ENCODE measurements at places on chromosomes 7 and 10.

- no peak for DNase-seq
These were observed 170.5 kb upstream of the KLF6 start for GRCh38 chr10:3955493-3955892.

- DNase-seq = no peak
These were observed 54.8 kb upstream of the CACUL1 start for GRCh38 chr10:118809357-118810220.

DNA sequence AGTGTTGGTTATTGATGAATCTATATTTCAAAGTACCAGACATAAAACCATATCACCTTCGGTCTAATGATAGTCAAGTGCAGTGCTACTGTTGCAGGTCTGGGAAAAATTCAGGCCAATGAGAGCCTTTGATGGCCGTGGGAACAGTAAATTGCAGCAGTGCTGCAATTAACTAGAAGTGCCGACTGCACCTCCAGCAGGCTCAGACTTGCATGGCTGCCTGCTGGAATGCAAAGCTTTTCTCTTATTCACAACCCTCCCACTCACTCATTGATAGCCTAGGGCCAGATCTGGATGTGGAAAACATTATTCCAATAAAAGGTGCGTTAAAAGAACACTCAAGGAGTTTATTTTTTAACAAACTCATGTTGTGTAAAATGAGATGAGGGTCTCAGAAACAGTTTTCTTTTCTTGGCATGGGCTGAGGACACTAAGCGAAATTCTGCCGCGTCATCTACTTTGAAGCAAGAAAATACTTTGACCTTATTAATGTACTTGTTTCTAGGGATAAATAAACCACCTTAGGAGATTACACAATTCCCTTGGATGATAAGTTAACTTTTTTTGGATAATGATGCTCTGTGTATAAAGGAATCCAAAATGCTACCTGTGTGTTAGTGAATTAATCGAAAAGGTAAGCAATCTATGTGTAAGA, 17.1 kb downstream of the PLXDC2 start:
- DNase-seq = no peak

GRCh38 chr7:123154231-123154860, 45.4 kb downstream of the SLC13A1 start:
- DNase-seq = no peak

DNA sequence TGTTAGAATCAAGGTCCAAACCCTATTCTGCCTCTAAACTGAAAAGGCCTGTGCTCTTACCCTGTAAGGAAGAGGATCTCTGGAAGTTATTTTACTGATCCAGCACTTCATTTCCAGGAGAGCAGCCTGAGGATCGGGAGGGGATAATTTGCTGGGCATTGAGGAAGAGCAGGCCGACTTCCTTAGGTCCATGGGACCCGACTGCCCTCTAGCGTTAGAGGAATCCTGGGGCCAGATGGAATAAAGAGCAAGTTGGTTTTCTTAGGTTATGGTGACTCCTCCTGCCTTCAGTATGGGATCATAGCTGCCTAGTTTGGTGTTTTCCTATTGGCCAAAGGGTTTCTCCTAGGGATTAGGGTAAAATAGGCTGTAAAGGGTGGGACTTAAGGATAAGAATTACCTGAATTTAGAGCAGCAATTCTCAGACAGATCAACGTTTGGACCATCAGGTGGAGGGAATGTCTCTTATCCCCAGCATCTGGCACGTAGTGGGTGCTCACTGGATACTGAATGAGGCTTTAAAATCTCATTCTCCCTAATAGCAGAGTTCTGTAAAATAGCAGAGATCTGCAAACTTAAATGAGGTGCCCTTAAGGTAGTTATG, 40.0 kb upstream of the SORBS1 start:
- no peak for DNase-seq

DNA sequence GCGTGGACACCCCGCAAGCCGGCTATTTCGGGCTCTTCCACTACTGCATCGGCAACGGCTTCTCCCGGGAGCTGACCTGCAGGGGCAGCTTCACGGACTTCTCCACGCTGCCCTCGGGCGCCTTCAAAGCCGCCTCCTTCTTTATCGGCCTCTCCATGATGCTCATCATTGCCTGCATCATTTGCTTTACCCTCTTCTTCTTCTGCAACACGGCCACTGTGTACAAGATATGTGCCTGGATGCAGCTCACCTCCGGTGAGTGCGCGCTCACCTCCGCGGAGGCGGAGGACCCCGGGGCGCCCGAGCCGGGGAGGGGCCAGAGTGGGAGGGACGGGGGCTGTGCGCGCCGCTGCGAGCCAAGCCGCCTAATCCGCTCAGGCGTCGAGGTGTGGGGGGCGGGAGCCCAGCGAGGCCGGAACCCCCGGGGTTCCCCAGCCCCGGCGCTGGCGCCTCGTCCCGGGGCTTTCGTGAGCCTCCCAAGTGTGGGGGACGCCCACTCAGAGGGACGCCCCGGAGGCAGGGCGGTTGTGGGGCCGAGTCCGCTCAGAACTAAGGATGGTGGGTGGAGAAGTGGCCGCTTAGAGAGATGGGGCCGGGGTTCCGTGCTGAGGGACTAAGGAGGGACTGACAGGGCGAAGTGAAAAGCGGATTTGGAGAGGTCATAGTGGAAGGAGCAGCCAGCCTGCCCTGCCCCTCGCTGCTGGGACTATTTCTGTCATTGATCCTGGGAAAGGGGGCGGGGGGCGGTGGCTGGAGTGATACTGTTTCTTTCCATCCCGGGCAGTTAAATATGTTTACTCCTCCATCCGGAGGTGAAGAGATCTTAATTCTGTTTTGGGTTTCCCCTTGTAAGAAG, 795 bp downstream of the LHFPL3 start:
- no peak for DNase-seq

GRCh38 chr10:78763651-78764395, 304.9 kb upstream of the ZMIZ1 start:
- DNase-seq = no peak

GRCh38 chr10:63094405-63094804, 38.7 kb upstream of the NRBF2 start:
- no peak for DNase-seq

DNA sequence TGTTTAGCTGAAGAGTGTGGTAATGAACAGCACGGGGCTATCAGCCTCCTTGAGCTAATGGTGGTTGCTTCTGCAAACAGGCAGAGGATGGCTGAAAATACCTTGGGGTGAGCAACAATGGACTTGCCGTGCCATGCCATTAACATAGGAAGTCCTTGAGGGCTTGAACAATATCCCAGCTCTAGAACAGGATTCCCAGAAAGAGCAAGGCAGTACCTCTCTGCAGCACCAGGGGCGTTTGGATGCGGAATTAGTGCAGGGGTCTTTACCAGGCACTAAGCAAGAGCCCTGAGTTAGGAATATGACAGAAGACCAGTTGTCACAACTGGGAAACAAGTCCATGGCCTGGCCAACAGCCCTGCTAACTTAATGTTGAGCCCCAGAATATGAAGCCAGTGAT, 143.2 kb upstream of the COBL start:
- no peak for DNase-seq

GRCh38 chr10:45453639-45454255, 79.7 kb downstream of the ALOX5 start:
- no peak for DNase-seq

DNA sequence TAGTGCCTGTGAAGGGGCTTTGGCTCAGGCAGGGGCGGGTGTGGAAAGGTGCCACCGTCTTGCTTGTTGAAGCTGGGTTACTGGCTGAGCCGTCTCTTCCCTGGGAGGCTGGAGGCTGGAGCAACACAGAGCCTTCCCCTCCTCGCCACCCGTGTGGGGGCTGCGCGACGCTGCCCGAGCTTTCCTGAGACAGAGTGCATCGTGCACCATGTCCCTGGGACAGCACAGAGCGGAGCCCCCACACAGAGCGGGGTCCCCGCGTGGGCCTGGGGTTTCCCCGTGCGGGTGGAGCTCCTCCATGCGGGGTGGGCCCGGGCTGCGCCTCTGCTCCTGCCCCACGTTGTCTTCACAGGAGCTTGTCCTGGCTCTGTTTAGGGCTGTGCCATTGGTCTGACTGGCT, 69.9 kb downstream of the INPP5A start:
- no peak for DNase-seq

DNA sequence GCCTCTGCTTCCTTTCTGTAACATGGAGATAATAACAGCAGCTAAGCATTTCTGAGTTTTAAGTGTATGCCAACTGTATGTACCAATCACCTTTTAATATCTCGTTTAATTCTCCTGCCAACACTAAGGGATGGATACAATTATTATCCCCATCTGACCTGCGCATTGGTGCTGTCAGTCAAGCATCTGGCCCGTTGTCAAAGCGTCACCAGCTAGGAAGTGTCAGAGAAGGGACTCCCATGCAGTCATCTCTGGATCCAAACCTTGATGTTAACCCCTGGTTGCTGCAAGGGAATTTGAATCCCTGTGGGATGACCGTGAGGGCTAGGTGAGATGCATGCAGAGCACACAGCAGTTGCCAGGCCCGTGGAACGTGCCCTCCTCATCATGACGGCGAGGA, 506.8 kb downstream of the SDK1 start:
- no peak for DNase-seq

GRCh38 chr7:125423458-125424155, 494.0 kb upstream of the POT1 start:
- DNase-seq = no peak

DNA sequence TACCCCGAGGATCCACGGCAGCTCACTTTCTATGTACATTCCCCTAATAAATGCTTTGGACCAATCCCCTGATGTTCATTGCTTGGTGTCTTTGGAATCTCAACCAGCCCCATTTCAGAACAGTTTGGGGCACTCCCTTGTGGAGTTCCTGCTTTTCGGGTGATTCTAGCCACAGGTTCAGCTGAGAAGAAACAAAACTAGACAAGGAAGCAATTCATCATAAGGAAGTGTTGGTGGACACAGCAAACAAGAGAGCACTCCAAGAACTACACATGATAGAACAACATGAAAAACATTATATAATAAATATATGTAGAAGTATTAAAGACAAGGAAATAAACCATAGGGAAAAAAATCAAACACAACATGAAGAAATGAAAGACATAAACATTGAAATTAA, 6.0 kb upstream of the CCDC136 start:
- DNase-seq = no peak

DNA sequence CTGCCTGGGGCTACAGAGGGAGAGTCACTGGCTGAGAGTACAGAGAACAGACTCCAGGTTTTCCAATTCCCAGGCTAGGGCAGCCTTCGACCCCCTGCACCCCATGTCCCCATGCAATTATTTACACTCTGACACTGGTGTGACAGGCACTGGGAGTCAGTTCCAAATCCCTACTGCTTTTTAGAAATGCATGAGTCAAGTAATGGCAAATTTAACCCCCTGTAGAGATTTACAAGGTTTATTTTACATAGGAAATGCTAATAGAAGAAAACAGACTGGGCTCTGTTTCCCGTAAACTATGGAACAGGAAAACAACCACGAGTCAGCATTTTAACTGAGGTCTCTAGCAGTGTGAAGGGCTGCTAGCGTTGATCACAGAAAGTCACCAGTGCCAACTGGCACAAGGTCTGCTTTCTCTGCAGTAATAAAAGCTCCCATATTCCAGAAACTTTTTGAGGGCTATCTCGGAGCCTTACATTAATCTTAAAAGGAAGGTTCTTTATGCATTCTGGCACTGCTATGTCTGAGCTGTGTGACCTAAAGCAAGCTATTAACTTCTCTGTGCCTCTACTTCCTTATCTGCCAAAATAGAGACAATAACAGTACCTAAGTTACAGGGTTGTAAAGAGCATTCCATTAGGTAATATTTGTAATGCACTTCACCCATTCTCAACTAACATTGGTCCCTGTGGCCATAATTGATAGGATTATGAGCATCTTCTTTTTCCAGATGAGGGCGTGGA, 28.2 kb downstream of the NOD1 start:
- DNase-seq = no peak

GRCh38 chr10:75231672-75232581, 3.8 kb downstream of the COMTD1 start:
- no peak for DNase-seq

DNA sequence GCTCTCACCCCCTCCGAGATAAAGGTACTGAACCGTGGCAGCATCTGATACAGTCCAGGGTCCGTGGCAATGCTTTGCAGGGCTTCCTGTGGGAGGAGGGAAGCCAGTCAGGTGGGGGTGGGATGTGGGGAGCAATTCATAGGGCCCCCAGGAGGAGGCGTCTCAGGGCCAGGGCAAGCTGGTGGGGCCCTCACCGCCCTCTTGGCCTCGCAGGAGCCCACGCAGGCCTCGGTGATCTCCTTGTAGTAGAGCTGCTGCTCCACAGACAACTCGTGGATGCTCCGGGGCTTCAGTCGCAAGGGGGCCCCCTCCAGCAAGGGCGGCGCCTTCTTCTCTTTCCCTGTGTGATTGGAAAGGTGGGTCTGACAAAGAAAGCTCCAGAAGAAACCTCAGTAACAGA, 7.2 kb downstream of the TAF6 start:
- no peak for DNase-seq

DNA sequence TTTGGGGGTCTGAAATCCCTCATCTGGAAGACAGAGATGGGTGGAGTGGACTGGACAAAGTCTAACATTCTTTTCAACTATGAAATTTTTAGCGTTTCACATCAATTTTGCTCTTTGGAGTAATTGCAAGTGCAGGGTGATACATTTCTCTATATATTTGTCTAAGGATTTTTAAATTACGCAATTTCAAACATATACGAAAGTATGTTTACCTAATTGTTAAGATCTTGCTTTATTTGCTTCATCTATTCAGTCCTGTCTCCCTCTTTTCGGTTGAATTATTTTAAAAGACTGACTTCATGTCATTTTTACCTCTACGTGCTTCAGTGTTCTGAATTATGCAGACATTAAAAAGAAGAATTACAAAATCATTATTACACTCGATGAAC, 101.9 kb upstream of the CREB5 start:
- DNase-seq = no peak

DNA sequence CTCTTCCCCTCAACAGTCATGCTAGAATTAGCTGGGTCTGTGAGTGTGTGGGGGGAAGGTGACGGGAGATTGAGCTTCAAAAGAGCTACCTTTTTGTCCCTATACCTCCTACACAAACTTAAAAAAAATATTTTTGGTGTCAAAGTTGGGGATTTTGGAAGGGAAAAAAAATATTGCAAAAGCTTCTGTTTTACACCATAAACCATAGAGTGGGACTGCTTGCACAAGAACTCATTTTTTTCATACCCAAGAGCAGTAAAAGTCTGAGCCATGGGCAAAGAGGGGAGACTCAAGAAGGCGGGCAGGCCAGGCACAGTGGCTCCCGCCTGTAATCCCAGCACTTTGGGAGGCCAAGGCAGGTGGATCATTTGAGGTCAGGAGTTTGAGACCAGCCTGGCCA, 9.4 kb upstream of the ZDHHC4 start:
- no peak for DNase-seq

DNA sequence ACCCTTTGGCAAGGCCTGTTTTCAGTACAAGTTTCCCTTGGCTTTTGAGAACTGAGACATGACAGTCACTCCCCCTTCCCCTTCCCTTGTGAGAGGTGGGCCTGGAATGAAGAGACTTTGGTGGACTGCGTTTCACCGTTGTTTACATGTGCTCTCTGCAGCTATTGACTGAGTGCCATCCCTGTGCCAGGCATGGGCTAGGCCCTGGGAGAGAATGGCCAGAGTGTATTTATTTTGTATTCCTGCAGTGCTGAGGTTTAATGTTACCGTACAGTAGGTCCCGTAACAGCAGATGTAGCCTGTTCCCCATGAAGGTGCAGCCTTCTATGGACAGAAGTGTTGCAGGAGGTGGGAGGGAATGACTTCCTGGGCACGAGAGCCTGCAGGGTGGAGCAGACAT, 50.0 kb downstream of the TACR2 start:
- no peak for DNase-seq

GRCh38 chr7:13846386-13846785, 143.1 kb downstream of the ETV1 start:
- no peak for DNase-seq

Data from stimulated activated CD4-positive, alpha-beta T cell treated with anti-CD3 and anti-CD28 coated beads, TNF-alpha, amount 100 ng/mL, for 4 hours (primary cell).